Memory B cell (primary cell): ENCODE measurements at places on chromosomes 3 and 15.

- no peak for DNase-seq
Measured at GRCh38 chr3:111972891-111973290, 5.9 kb upstream of the ABHD10 start.

- DNase-seq, result no peak
Measured at GRCh38 chr3:131795390-131796090, 239.3 kb downstream of the CPNE4 start.

DNA sequence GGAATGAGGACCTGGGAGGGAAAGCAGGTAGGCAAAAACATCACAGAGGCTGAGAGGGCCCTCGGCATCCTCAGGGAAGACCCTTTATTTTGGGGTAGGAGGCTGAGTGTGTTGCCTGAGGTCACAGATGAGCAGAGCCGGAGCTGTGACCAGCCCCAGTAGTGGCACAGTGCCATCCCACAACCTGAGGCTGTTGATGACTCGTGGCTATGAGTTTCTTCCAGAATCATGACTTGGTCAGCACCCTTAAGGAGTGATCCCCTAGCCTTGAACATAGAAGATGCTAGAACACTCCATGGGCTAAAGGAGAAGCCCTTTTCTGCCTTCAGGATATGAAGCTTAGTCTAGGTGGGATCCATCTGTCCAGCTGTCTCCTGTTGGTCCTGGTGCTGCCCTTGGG lies 19.5 kb upstream of the CXCR6 start:
- DNase-seq, result no peak

DNA sequence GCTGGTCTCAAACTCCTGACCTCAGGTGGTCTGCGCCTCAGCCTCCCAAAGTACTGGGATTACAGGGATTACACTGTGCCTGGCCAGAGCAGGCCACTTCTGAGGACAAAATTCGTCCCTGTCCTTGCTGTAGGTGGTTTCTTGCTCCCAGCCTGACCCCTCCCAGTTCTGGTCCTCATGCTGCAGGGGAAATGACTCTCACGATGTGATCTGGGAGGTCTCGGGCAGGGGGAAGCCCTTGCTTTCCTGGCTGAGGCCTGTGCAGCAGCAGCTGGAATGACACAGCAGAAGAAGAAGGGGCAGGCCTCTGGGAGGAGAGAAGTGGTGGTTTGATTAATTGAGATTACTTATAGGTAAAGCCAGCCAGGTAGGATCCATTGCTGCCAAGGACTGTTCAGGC lies 39.3 kb downstream of the MEGF11 start:
- DNase-seq, result no peak

GRCh38 chr3:166837535-166837934 lies 542.6 kb downstream of the ZBBX start:
- DNase-seq, result no peak

DNA sequence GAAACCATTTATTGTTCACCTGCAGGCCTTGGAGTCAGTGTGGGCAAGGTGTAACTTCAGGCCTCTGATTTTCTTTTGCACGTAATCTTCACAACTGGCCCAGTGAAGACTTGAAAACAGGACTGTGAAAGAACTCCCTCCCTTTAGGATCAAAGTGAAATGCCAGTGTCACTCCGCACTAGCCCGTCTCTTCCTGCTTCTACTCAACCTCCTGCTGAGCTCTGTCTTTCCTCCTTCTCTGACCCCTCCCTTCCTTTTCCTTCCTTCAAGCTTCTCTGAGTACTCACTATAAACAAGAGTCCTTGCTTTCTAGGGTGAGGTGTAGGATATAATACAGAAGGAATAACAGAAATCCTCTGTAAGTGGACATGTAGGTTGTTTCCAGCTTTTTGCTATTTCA lies 28.5 kb downstream of the TMEM41A start:
- DNase-seq, result no peak

- no peak for DNase-seq
Measured at GRCh38 chr15:31752065-31752762, 278.1 kb upstream of the CHRNA7 start.

DNA sequence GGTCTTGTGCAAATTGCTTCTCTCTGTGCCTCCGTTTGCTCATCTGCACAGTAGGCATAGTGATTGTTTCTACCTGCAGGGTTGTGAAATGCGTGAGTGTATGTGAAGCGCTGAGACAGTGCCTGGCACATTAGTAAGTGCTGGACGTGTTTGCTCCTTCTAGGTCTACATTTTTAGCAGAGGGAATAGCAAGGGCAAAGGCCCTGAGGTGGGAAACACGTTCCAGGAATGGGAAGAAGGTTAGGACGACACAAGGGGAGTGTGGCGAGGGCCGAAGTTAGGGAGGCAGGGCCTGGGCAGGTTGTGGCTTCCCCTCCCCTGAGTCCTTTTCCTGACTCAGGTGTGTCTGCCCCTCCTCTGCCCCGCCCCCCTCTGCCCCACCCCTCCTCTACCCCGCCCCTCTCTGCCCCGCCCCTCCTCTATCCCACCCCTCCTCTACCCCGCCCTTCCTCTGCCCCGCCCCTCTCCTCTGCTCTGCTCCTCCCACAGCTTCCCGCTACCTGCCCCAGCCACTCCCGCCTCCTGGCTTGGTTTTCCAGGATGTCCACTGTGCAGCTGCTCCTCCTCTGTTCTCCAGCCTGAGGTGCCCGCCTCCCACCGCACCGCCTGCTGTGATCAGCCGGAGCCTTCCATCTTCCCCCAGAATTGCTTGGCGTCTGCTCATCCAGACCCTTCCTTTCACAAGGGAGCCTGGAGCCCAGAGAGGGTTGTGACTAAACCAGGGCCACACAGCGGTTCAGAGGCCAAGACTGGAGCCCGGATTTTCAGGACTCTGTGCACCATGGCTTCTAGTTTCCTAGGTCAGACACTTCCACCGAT lies 31.1 kb upstream of the SMAD6 start:
- DNase-seq, result no peak

DNA sequence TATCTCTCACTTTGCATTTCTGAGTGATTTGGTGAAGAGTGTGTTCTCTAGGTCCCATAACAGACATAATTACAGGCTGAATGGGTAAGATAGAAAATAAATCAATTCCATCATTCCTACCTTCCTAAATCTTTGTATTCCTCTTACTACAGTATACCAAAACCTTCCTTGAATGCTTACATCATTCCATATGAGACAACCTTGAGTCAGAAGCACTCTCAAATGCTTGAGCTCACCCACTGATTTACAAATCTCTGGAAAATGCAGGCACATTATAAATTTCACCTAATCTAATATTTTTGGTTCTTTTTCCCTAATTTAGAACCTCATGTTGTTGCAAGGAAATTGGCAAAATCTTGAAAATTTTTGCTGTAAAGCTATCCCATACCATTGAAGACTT lies 239.1 kb downstream of the CBLB start:
- DNase-seq, result no peak

DNA sequence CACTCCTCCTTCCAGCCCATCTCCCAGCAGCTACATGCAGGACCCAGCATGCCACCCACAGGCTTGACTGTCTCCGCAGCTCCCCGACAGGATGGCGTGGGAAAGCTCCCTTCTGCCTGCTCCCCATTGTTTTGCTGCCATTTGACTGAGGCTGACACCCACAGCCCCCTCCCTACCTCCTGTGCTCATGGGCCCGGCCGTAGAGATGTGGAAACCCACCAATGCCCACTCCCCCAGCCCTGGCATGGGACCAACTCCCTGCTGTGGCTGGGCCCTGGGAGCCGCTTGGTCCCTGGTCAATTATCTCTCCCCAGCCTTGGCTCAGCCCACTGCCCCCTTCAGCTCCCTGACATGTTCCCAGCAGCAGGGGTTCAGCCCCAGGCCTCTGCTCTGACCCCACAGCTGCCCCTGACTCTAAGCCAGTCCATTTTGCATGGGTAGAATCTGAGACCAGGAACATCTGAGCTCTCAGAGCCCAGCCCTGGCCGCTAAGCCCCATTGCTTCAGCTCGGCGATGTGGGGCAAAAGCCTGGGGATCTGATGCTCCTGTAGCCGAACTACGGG lies 8.2 kb downstream of the C3orf22 start:
- no peak for DNase-seq

DNA sequence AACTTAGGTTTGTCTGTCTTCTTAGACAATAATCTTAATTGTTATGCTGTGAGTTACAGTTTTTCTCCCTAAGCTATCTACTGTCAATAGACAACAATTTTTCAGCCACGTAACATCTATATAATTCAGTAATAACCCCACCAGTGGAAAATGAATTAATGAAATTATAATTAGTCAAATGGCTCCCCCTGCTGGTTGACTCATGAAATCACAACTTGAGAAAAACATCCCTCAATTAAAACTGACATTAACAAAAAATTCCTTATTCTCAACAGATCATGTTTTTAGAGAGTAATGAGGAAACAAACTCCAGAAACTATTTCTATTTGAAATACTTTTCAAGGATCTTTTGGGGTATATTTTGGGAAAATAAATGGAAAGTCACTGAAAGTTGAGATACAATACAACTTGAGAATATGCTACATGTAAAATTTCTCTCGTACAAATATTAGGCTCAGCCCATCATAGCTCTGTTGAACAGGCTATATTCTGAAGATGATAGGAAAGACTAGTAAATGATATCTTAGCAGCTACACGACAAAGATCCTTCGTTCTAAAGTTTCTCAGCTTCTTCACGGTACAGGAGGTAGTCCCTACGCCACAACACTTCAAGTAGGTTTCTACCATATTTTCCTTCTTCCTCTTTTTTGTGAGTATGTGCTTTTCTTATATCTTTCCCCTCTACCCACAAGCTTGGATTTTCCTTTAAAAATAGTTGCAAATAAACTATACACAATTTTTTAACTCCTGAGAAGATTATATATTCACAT lies 20.7 kb downstream of the PPP1R2 start:
- DNase-seq, result peak; percentile 57

GRCh38 chr15:96766366-96766765 lies 435.9 kb downstream of the NR2F2 start:
- no peak for DNase-seq

DNA sequence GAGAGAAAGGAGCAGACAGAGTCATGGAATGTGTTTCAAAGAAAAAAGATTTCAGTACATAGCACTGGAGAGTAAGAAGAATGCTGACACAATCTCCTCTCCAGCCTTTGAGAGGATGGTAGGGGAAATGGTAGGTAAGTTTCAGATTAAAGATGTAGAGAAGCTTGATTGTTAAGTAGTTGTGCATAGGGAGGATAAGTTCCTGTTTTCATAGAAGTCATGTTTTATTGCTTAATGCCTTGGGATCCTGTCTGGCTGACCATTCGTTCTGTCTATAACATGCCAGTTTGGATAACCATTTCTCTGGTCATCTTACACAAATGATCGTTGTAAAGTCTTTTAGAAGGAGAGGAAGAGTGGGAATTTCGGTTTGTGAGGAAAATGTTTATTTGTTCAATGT lies 95.7 kb upstream of the IGSF10 start:
- no peak for DNase-seq

- no peak for DNase-seq
Measured at GRCh38 chr3:179591313-179591712, 13.1 kb downstream of the MRPL47 start.

- DNase-seq, result no peak
Measured at GRCh38 chr15:41148065-41148464, 32.0 kb upstream of the INO80 start.

- DNase-seq, result no peak
Measured at GRCh38 chr15:73078722-73079121, 26.5 kb downstream of the NEO1 start.

DNA sequence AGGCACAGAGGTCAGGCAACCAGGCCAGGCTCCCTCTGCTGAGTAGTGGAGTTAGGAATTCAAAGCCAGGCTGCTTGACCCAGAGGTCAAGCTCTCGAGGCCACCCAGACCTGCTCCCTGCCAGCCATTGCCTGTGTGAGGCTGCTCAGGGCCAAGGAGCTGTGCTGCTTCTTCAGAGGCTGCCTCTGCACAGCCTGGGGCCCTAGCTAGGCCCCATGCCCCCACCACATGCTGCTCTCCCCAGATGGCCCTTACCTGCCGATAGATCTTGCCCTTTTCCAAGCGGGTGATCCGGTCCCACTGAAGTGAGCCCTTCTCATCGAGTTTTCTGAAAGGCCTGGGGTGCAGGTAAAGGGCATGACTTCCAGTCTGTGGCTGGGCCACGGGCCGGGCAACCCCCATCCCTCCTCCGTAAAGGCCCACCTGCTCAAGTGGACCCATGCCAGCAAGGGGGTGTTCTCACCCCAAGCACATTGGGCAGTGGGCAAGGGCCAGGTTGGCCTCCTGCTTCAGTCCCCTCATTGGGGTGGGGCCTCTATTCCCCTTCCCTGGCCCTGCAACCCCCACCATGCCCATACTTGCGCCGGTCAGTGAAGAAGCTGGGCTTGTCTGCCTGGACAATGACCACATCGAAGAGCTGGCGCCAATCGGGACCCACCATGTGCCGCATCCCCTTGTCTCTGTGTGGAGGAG lies 6.5 kb downstream of the NT5DC2 start:
- no peak for DNase-seq

GRCh38 chr3:43893727-43894126 lies 203.0 kb downstream of the ABHD5 start:
- no peak for DNase-seq

DNA sequence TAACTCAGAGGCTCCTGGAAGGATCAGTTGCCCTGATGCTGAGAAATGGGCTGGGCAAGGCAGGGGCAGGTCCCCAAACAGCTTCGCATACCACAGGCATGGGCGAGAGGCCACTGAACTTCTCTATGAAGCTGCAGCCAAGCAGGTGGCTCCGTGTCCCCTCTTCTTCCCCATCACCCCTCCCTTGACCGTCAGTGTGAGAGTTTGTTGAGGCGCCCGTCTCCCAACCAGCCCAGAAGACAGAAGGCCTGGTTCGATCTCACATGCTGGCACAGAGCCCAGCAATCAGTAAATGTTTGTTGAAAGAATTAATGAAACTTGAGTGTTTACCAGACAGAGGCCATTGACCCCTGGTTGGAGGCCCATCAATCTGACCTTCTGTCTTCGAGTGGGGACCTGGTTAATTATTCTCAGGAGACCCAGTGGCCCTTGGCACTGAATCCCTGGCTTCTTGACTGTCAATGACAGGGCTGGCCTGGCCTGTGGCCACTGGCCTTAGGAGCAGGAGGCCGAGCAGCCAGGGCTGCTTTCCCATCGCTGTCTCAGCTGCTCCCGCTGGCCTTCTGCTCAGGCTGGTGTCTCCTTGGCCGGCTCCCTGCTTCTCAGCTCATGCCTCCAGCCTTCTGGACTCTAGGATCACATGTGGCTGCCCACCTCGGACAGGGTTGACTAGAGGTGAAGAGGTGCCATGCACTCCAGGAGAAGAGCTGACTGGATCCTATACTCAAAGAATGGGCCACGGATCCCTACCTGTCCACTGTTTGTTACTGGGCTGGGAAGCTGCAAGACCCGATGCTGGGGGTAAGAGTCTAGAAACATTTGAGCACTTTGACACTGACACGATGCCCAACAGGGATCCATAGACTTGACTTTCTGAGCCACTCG lies 113.4 kb downstream of the ASB7 start:
- DNase-seq, result no peak

- no peak for DNase-seq
Measured at GRCh38 chr3:20015525-20015924, 3.5 kb upstream of the PP2D1 start.

GRCh38 chr3:107414325-107414964 lies 37.2 kb downstream of the CCDC54 start:
- DNase-seq, result no peak

GRCh38 chr15:92797168-92798052 lies 102.7 kb upstream of the CHD2 start:
- DNase-seq, result peak; percentile 74

GRCh38 chr3:46931631-46932331 lies 44.8 kb downstream of the CCDC12 start:
- no peak for DNase-seq
